ENCODE measurements at places on chromosomes 16 and 17.

- no peak for DNase-seq
These were observed 17.1 kb downstream of the MPRIP start for GRCh38 chr17:17059301-17059890.

- no peak for DNase-seq
These were observed 594 bp upstream of the DNAJC7 start for GRCh38 chr17:42017866-42018200.

- DNase-seq, result no peak
These were observed 76.9 kb upstream of the GNG13 start for GRCh38 chr16:877242-878071.

- DNase-seq, result peak; percentile 88
These were observed 40.7 kb downstream of the ZDHHC7 start for GRCh38 chr16:84970447-84971127.

DNA sequence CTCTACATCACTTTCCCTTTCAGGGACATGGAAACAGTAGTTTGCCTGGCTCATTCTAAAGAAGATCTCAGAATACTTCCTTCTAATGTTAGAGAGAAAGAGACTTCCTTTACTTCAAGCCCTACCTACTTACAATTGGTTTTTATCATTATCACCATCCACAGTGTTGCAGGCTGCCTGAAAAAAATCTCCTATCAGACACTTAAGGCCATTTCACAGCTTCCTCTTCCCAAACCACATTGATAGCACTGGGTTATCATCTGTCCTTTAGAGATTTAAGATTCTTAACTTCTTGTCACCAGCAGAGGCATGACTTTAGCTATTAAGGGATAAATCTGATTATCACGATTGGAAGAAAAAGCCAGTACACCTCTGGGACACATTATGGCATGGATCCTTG, 178.5 kb upstream of the TBX2 start:
- DNase-seq, result no peak

DNA sequence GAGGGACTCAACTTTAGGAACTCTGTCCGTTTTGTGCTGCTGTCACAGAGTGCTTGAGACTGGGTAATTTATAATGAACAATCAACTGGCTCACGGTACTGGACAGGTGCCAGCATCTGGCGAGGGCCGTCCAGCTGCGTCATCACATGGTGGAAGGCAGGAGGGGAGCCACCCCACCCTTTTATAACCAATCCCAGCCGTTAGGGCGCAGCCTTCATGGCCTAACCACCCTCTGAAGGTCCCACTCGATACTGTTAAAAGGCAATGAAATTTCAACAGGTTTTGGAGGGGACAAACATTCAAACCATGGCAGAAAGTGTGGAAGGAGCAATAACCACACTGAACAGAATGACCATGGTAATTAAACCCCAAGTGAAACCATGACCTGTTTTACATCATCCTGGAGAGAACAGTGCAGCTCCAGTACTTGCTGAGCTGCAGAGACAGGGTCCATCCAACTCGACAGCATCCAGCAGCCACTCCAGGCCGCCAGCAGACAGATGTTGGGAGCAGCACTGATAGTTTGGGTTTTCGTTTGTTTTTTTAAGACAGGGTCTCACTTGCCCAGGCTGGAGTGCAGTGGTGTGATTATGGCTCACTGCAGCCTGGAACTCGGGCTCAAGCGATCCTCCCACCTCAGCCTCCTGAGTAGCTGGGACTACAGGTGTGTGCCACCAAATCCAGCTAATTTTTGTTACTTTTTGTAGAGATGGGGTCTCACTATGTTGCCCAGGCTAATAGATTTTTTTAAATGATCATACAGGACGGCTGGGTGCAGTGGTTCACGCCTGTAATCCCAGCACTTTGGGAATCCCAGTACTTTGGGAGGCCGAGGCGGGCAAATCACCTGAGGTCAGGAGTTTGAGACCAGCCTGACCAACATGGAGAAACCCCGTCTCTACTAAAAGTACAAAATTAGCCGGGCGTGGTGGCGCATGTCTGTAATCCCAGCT, 11.0 kb downstream of the CHMP6 start:
- no peak for DNase-seq

GRCh38 chr17:48011405-48012150, 26.0 kb downstream of the COPZ2 start:
- DNase-seq, result peak; percentile 69

- DNase-seq, result no peak
These were observed 277.9 kb upstream of the MON1B start for GRCh38 chr16:76913046-76913445.

DNA sequence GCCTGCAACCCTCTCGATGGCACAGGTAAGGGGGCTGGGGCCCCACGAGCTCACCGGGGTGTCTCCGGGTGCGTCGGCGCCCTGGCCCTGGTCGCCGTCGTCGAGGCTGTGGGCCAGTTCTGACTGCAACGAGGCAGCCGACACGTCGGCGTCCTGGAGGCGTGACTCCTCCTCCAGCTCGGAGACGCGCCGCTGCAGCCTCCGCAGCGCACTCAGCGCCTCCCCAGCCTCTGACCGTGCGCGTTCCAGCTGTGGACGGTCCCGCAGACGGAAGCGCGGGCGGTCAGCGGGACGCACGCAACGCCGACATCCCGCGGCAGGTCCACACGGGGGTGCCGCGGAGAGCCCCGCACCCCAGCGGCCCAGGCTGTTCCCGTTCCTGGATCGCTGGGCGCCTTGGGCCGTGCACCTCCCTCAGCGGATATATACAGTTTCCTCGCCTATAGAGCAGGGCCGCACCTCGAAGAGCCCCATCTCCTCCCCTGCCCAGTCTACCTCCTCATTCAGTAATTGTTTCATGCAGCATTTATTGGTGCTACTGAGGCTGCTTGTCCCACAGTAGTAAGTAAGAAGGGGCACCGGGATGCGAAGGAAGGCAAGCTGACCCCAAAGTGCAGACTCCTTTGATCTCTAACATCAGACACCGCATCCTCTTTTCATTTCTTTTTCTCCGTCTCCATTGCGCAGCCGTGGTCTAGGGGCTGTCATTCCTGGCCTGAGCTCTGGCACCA, 5.8 kb downstream of the THOC6 start:
- DNase-seq, result no peak

- DNase-seq, result no peak
These were observed 409.4 kb downstream of the XYLT1 start for GRCh38 chr16:17061326-17061725.

GRCh38 chr17:82887255-82888164, 47.7 kb upstream of the ZNF750 start:
- DNase-seq, result no peak

GRCh38 chr17:6110088-6110487, 39.9 kb downstream of the WSCD1 start:
- no peak for DNase-seq

DNA sequence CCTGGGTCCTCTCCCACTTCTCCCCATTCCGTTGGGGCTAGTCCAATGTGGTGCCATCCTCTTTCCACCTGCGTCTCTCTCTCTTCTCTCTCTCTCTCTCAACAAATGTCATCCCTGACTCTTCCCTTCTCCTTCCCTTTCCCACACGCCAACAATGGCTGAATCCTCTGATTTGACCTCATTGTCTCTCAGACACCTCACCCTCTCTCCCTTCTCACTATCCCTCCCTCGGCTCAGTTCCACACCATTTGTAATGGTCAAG, 628 bp upstream of the ZNF18 start:
- no peak for DNase-seq

- no peak for DNase-seq
These were observed 26.1 kb downstream of the GAS7 start for GRCh38 chr17:10172241-10172741.

DNA sequence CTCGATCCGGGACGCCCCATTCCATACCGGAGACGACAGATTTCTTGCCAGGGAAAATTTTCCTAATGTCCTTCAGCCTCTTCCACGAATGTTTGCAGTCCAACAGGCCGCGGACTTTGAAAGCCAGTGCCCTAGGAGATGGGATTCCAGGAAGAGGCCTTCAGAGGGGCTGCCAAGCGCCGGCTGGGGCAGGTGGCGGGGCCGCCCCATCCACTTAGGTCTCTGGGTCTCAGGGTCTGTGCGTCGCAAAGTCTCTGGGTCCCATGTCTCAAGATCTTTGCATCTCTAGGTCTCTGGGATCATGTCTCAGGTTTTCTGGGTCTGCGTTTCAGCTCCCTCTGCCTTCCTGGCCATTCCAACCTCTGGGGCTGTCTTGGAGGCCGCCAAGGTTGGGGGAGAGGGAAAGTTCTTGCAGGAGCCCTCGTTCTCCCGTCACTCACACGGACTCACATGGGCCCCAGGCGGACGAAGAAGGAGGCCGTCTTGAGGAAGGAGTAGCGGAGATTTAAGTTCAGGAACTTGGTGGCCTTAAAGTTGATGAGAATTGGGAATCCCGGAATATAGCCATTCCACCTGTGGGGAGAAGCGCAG, 7.2 kb downstream of the ALOX12B start:
- no peak for DNase-seq

- peak; percentile 97 for DNase-seq
These were observed at the start of gene GFER for GRCh38 chr16:1983544-1984346. Gene GFER (plus strand): TSS chr16:1984193. CDS start chr16:1984219, 26 bp downstream.

DNA sequence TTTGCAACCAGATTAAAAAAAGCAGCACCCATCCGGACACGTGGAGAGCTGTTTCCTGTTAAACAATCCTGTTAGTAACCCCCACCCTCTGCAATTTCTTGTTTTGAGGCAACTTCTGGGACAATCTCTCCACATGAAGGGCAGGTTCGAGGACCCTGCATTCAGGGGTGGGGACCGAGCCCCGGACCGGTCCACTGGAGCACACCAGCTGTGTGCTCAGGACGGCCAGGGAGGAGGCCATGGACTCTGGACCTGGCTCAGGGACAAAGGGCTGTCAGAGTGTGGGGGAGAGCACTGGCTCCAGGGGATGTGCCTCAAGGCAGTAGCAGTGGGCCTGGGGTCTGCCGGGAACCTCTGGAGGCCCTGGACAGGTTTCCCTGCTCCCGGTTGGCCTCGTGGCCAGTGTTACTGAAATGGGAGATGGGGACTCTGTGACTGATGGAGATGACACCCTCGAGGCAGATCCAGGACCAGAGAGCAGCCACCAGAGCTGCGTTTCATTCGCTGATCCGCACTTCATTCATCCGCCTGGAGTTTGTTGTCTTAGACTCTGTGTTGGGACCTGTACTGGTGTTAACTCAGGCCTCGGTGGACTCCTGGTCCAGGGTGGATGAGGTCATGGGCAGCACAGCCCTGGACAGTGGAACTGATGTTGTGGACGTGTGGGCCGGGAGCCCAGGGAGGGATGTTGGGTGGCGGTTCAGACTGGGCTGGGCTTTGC, 2.9 kb upstream of the CPNE7 start:
- no peak for DNase-seq

- DNase-seq, result no peak
These were observed 19.9 kb downstream of the GJD3 start for GRCh38 chr17:40344421-40345160.

DNA sequence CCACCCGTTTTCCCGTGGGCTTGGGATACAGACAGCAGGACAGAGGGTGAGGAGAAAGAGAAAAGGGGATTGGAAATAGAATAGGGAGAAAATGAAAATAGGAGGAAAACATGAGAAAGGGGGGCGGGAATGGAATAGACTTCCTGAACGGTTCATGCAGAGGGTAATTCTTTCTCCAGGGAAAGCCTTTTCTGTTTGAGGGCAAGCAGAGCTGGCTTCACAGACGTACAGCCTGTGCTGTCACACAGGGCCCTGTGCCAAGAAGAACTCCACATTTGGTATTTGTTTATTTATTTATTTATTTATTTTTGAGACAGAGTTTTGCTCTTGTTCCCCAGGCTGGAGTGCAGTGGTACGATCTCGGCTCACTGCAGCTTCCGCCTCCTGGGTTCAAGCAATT, 12.0 kb downstream of the MILR1 start:
- no peak for DNase-seq

DNA sequence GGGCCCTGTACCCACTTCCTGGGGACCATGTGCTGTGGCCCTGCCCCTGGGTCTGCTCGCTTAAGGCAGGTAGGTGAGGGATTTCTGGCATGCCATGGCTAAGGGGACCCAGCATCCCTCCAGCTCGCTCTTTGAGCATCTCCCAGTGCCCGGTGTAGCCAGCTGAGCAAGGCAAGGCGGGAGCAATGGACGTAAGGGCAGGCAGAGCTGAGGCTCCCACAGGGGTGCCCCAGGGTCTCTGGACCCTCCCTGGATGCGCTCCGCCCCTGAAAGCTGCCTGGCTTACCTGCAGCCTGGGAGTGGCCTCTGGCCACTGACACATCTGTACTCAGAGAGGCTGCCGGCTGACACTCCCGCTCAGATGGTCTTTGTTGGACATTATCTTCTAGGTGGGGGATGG, 189.9 kb downstream of the IRF8 start:
- DNase-seq, result no peak

GRCh38 chr17:43823350-43824084, 9.4 kb downstream of the MPP3 start:
- DNase-seq, result no peak

DNA sequence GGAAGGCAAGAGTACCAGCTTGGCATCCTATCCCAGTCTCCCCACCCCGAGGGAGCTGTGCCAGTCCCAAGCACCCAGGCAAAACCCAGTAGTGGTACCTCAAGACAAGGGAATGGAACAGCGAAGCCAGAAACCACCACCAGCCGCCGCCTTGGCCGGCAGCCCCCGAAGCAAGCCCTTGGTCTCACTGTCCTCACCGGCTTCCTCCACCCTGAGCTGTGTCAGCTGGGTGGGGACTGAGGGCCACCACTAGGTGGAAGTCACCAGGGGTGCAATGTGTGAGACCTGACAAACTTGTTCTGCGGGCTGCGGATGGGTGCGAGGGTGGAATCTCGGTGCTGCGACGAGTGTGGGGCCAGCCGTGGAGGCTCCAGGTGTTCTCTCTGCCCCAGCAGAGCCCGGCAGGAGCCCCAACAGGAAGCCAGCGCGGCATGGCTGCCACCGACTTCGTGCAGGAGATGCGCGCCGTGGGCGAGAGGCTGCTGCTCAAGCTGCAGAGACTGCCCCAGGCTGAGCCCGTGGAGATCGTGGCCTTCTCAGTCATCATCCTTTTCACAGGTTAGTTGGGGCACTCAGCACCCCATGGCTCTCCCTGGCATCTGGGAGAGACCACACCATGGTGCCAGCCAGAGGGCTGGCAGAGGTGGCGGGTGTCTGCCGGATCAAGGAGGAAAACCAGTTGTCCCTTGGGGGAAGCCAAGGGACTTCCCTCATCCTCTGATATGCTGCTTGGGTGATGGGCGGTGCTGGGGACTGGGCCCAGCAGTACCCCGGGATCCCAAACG, 6.7 kb downstream of the SMIM5 start:
- DNase-seq, result no peak

All from GM19239 (cell line).